ENCODE measurements at places on chromosomes 12 and 14. TPM values are rescaled to one million over a fixed set of nuclear protein-coding genes. Genes with fewer than 3 reads are reported as not detected.

DNA sequence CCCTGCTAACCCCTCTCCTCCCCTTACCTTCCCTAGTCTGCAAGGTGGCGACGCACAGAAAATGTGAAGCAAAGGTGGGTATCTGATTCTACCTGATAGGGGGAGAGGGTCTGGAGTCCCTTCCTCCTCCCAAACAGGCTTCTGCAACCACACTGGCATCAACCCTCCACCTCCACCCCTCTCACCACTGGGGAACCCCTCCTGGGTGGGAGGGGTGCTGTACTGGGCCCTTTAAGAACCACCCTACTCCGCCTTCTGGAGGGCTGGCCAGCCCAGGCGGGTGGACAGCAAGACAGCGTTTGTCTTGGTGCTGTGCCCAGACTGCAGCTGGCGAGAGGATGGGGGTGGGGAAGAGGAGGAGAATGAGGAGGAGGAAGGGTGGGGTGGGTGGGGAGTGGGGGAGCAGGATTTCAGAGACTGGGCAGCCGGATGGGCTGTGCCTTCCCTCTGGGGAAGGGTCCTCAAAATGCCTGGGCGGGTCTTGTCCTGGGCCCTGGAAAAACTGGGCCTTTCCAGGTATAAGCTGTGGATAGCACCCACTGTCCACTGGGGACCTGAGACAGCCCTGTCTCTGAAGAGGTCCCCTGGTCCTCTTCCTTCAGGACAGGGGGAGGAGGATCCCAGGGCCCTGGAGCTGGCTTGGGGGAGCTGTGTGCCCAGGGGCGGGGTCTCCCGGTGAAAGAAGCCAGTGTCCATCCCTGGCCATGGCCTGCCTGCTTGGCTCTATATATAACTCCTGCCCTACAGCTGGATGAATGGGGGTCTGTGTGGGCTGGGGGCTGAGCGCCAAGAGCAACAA is 2.8 kb downstream of the TNS2 start:
- DNase-seq: peak; percentile 92

- DNase-seq: no peak
Observed at GRCh38 chr14:70662816-70663215, 21.1 kb downstream of the TTC9 start.

DNA sequence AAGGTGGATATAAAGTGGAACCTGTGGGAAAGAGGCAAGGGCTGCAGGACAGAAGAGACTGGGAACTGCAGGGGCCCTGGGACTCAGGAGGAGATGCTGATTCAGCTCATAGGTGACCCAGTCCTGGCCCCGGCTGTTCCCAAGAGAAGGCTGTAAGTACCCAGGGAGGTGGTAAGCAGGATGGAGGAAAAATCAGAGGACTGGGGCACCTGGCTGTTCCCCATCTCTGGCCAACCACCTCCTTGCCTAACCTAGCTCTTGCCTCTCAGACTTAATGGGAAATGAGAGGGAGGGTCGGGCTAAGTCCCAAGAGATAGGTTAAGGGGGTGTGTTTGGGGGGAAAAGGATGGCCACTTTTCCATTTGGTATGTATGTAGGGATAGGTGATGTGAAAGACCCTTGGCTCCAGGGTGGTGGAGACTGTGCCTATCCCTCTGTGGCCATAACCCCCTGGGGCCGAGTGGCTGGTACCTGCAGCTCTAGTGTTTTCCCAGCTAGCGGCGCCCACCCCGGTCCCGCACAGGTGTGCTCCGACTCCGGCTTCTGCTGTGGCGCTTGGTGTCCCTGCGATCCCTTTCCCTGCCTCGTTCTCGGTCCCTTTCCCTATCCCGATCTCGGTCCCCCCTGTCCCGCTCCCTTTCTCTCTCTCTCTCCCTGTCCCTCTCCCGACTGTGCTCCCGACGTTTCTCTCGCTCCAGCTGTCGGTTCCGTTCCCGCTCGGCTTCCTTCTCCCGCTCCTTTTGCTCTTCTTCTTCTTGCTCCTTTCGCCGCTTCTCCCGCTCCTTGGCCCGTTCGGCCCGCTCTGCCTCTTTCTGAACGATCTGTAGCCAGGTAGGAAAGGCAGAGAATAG is 1.6 kb upstream of the CDH24 start:
- no peak for DNase-seq

DNA sequence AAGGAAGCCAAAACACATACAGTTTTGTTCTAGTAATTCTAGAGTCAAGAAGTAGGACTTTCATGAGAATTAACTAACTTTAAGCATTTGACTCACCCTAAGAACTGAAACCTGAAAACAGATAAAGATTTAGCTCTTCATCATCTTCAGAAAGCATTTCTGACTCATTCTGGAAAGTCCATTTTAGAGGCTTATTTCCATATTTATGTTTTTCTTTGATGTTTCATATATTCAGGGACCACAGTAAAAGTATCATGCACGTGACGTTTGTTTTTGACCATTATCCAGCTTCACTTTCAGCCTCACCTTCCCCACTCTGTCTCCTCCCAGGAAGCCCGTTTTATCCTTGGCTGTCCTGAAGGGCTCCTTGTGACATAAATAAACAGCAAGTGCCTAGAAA is 79.2 kb downstream of the MDGA2 start:
- no peak for DNase-seq

DNA sequence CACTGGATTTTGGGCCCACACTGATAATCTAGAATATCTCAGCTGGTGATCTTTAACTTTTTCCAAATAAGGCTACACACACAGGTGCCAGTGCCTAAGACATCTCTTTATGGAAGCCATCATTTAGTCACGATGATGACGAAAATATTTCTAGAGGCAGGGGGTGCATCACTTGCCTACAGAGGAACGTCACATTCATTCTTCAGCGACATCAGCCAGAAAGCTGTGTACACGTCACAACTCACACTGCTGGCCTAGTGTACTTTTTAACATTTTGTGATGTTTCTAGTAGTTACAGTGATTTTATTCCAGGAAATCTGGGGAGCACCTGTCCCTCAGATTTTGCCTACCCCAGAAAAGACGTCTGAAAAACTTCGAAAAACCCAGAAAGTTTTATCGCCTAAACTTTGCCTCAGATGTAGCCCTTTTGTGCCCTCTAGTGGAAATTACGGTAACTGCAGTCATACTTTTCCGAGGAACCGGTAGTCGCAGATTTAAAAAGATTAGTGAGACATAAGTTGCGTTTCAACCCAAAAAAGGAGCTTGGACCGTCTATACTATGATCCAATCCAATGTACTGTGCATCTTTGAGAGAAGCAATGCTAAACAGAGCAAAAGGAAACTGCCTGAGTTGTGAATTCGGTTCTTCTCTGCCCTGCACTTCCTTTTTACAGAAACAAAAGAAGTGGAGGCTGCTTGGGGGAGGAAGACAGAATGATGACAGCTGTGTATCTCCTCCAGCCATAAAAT is 64.3 kb upstream of the STON2 start:
- DNase-seq: peak; percentile 39

GRCh38 chr14:77180726-77181602 is 634 bp upstream of the TMEM63C start:
- DNase-seq: no peak

- peak; percentile 47 for DNase-seq
Observed at GRCh38 chr12:110349514-110350151, 53.9 kb downstream of the ANAPC7 start.

- no peak for DNase-seq
Observed at GRCh38 chr14:90531497-90531896, 134.7 kb downstream of the CALM1 start.

DNA sequence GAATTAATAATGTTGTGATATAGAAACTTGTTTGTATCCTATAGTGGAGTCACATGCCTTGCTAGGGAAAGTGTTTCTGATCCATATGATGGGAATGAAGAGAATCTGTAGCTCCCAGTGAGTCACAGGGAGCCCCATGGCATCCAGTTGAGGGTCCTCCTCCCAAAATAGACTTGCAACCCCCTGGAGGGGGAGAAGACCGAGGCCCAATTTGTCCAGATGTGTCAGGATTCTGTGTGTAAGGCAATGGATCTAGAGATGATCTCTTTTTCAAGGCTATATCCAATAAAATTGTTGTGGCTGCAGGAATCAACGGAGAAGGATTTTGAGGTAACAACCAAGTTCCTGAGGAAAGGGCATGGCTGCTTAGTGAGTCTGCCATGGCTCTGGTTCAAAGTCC is 121.8 kb downstream of the BCL11B start:
- DNase-seq: no peak

DNA sequence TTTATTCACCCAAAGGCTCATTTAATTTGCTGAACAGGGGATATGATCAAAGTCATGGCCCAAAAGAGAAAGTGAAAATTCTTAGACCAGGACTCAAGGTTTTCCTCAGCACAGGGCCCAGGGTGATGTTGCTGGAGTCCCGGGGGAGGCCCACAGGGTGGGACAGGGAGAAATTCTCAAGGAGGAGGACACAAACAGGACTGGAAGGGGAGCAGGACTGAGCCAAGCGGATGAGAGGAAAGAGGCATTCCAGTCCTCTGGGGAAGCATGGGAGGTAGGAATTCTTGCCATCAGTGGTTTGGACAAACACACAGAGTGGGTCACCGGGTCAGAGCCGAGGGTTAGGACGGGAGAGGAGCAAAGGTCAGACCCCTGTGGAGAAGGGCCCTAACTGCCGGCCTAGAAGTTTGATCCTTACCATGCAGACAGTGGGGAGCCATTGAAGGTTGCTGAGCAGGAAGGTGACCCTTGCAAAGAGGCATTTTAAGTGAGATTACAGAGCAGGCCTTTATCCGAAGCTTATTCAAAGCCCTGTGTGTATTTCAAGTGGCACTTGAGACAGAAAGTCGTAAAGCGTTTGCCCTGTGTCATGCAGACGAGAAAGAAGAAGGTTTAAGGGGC is 68.4 kb upstream of the PTGR2 start:
- no peak for DNase-seq

DNA sequence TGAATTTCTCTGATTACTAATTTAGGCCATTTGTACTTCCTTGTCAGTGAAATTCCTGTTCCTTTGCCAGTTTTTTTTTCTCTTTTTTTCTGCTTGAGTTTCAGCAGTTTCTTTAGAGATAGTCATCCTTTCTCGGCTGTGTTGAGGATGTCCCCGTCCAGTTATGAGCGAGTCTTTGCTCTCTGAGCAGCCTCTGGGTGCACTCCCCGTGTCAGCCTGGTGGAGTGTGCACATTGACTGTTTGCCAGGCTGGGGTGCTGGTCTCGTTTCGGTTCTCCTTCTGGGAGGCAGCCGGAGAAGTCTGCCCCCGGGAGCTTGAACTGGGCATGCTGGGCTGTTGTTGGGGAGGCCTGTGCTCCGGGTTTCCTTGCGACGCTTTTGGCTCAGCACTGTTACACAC is 3.0 kb downstream of the PACS2 start:
- peak; percentile 76 for DNase-seq

DNA sequence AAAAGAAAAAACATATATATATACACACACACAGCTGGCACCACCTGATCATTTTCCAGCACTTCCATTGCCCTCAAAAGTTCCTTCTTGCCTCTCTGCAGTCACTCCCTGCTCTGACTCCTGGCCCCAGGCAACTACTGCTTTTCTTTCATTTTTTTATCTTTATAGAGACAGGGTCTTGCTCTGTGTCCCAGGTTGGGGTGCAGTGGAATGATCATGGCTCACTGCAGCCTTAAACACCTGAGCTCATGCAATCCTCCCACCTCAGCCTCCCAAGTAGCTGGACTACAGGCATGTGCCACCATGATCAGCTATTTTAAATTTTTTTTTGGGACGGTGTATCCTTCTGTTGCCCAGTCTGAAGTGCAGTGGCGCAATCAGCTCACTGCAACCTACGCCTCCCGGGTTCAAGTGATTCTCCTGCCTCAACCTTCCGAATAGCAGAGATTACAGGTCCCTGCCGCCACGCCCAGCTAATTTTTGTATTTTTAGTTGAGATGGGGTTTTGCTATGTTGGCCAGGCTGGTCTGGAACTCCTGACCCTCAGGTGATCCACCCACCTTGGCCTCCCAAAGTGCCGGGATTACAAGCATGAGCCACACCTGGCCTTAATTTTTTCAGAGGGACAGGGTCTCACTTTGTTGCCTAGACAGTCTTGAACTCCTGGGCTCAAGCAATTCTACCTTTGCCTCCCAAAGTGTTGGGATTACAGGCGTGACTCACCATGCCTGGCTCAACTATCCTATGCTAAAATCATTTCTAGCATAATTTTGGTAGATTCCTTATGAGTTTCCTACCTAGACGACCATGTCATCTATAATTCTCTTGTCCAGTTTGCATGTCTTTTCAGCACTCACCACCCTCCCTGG is 7.8 kb downstream of the HSP90AA1 start:
- no peak for DNase-seq

DNA sequence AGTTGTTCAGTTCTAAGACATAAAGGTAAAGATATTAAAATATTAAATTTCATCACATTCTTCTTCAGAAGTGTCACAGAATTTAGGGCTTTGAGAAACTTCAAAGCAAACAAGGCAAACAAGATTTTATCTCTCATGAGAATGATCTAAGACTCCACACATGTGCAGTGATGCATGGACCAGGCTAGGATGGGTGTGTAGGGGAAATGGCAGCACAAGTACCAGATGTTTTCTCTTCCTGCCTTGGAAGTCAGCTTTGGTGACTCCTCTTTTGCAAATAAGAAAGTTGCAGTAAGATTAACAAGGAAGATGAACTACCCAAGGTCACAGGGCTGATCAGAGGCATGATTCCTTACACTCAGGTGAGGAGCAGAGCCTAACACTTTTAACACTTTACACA is 163.8 kb upstream of the LMNTD1 start:
- DNase-seq: no peak

DNA sequence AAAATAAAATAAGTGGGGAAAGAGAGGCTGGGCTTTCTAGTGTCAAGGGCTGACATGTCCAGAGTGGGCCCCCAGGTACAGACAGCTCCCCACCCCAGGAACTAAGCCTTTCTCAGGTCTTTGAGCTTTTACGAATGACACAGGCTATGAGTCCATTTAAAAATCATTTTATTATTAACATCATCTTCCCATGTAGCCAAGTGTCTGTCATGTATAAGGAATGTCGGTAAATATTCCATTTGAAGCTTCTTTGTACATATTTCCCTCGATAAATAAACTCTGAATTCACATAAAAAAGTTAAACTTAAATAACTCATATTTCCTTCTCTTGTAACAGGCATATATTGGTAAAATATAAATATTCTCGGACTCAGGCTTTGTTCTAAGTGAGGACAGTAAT is 143.6 kb downstream of the CALM1 start:
- no peak for DNase-seq

DNA sequence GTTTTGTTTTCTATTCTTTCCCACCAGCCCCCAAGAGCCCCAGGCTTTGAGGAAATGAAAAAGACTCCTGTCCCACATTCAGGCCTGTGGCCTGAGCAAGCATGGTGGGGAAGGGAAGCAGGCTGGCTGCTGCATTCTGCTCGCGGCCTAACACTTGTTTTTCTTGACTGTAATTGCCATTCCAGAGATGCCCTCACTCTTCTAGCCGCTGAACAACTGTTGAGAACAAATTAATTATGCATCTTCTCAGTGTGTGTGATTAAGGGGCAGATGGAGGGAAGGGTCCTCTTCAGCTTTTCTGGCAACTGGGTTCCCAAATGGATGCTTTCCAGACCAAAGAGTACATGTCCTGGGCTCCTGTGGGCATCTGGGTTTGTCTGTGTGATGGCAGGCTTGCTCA is 43.3 kb downstream of the ADCK1 start:
- no peak for DNase-seq

GRCh38 chr14:63611078-63611477 is 30.6 kb downstream of the WDR89 start:
- no peak for DNase-seq

Gene KSR2
- 1.4 TPM for polyA plus RNA-seq

Gene EFS
- 49.4 TPM for polyA plus RNA-seq

Gene SMIM41
- polyA plus RNA-seq: not detected

Gene CDCA4
- polyA plus RNA-seq: 6.8 TPM

Gene C12orf75
- polyA plus RNA-seq: 23.3 TPM

Gene RPS6KL1
- polyA plus RNA-seq: 28.2 TPM

Gene IL31
- polyA plus RNA-seq: not detected
